Activated CD4-positive, alpha-beta T cell treated with anti-CD3 and anti-CD28 coated beads, Interleukin-2, amount 50 U/mL, for 24 hours (primary cell): ENCODE measurements at places on chromosomes 16 and 17.

DNA sequence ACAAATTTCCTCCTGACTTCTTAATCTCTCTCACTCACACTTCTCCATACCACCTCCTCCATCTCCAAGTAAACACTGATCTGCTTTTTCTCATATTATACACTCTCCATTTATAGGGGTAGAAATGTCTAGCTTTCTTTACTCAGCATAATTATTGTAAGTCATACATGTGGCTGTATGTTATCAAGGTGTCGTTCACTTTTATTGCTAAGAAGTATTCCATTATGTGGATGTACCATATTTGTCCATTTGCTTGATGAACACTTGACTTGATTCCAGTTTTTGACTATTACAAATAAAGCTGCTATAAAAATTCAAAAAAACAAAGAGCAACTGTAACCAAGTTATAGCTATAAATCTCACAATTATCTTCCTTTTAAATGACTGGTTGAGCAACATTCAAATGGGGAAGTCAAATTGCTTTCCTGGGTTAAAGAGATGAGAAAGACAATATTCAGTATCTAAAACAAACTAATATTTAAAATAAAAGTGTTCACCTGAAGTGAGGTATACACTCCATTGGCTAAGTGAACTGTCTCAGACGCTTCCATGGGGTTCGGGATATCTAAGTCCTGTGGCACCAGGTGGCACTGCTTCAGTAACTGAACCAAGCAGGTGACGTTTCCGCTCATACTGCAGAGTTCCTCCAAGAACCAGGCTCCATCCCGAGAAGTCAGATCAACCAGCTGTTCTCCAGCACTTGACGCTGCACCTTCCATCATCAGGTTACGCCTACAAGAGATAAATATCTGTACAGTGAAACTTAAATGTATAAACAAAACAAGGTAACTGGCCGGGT, 32.6 kb upstream of the ARL6IP1 start:
- no peak for DNase-seq

DNA sequence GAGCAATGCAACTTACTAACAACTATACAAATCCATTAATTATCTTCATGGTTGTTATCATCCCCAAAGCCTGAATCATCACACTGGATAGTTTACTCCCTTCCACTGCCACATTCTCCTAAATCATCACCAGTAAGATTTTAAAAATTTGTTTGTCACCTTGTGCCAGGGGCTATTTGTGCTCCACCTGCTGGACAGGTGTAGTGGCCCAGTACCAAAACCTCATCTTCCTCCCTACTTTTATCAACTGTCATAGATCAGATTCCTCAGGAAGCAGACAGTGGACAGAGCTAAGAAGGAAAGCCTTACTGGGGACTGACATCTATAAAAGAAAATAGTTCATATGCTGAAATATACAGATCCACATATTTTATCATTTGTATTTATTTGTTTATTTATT, 280.4 kb downstream of the CDH11 start:
- DNase-seq, result no peak

- DNase-seq, result peak; percentile 86
These were observed 1.5 kb upstream of the ESRP2 start for GRCh38 chr16:68237243-68238028.

GRCh38 chr17:48113201-48113676, 5.7 kb downstream of the SNX11 start:
- DNase-seq, result no peak

DNA sequence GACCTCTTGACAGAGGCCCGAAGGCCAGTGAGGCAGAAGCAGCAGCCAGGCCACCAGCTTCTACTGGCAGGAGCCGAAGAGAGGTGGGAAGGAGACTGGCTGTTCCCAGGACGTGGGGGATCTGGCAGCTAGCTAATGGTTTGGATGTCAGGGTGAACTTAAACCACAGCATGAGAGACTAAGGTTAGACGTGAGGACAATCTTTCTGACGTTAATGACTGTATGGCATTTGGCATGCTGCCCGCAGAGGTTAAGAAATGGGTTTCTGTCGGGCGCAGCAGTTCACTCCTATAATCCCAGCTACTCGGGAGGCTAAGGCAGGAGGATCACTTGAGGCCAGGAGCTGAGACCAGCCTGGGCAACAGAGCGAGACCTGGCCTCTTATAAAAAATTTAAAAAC, 6.3 kb upstream of the KRT13 start:
- no peak for DNase-seq

DNA sequence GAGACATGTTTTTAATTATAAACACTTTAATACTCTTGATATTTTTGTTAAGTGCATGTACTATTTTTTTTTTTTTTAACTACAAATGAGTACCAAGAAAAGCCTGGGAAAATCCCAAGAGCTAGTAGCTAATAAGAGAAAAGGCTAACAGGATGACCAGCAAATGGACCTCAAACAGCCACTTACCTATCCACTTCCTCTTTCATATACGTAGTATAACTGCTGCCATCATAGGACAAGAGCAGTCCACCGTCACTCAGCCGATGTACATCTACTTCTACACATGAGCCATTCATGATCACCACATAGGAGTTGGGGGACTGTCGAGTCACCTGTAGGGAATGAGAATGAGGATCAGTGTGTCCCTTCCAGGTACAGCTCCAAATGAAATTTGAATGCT, 128.0 kb upstream of the C17orf78 start:
- no peak for DNase-seq

GRCh38 chr16:49504626-49505025, 131.0 kb downstream of the C16orf78 start:
- no peak for DNase-seq

DNA sequence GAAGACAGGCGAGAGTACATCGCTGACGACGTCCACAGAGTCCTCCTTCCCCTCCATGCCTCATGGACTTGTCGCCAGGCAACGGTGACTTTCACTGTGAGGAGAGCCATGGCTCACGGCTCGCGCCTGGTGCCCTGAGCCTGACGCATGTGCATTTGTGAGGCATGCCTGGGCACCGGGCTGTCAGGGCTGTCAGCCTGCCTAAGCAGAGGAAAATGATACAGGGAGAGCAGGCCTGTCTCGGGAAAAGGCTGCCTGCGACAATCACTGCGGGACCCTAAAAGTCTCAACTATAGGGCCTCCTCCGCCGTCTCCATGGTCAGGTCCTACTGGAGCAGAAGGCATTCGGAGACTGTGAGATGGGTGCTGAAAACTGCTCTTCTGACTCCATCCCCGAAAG, 135.5 kb upstream of the WSB1 start:
- no peak for DNase-seq

DNA sequence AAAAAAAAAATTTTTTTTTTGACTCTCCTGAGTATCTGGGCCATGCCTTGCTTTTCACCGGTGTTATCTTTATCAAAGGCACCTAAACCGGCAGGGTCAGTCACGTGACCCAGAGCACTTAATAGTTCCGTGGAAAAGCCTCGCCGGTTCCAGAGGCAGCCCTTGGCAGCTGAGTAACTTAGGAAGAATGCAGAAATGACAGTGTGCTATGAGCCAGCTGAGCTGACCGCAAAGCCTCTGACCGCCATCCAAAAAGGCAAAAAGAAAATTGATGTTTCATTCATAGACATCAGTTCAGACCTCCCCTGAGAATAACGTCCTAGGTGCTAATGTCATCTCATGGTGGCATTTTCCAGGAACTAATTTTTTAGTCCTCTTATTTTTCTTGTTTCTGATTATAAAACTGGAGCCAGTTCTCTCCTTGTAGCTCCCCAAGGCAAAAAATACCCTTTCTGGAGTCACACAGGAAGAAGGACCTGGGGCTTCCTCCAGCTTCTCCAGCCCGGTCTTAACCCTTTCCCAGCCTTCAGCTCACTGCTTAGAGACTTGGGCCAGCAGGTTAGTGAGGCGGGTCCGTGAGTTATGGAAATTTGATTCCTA, 122.6 kb downstream of the SOCS1 start:
- DNase-seq, result no peak

DNA sequence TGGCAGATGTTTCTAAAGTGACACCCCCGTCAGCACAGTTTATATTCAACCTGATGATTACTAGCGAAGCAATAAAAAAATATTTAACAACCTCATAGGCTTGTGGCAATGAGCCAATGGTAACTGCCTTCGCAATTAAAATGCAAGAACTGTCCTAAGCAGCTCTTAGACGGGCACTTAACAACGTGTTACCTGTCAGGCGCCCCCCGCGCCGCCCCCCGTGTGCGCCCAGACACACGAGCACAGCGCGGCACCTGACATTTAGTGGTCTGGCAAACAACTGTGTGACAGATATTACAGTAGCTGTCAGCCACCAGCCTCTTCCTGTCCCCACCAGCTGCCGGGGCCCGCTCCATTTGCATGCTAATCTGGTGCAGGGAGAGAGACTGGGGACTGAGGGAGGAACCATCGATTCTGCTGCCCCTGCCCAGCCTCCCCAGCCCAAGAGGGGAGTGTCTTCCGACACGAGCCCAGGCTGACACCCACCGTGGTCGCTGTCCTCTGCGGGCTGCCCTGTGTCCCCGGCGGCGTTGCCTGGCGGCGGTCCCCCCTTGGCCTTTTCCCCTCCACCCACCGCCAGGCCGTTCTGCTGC, 12.7 kb downstream of the NDUFAF8 start:
- DNase-seq, result no peak

GRCh38 chr17:15422392-15422965, 44.9 kb downstream of the CDRT4 start:
- DNase-seq, result no peak

- no peak for DNase-seq
These were observed 317.9 kb downstream of the SNX29 start for GRCh38 chr16:12294471-12294870.

DNA sequence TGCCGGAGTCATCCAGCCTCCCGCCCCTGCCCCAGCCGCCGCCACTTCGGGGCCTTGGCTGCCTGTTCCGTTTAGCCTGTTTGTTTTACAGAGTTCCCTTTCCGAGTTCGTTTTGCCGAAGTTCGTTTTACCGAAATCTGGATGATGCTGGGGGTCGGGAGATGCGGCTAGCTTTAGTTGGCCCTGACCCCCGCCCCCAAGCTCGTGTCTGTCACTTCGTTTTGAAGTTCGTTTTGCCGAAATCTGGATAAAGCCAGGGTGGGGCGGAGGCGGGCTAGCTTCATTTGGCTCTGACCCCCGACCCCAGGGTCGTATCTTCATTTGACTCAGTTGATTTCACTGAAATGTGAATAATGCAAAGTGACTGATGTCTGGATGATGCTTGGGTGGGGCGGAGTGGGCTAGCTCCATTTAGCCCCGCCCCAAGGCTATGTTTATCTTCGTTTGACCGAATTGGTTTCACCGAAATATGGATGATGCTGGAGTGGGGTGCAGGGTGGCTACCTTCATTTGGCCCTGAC, 591 bp downstream of the PSMD7 start:
- peak; percentile 11 for DNase-seq

GRCh38 chr16:20327444-20328041, at the start of gene GP2:
Gene GP2, minus strand, starts transcription at chr16:20327513. Its CDS starts 1,082 bp downstream, at chr16:20326431.
- DNase-seq, result no peak

DNA sequence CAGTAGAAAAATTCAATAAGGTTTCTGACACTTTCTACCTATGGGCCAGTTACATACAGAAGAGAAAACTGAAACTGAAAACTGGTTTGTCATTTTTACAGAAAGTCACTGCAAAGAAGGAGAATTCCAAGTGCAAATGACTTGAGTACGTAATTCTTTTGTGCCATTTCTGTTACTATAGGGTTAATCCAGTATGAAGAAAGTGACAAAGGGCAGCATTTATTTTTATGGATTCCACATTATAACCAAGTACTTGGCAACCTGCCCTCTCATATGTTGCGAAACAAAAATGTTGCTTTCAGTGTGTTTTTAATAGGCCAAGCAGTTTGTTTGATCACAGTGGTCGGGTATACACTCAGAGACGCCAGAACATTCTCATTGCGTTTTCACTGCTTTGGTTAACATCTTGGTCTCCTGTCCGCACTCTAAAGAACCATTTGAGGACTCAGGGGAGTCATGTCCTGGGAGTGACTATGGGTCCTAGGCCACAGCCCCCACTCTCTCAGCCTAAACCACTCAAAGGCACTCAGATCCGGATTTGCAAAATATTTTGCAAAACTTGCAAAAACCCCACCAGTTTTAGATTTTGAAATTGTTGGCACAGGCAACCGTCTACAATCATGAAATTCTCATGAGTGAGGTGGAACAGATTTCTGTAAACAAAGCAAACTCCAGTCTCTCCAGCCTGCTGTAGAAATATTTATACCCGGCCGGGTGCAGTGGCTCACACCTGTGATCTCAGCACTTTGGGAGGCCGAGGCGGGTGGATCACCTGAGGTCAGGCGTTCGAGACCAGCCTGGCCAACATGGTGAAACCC, 15.4 kb upstream of the HELZ start:
- no peak for DNase-seq

- DNase-seq, result no peak
These were observed 2.9 kb upstream of the PSMC5 start for GRCh38 chr17:63824362-63824761.

DNA sequence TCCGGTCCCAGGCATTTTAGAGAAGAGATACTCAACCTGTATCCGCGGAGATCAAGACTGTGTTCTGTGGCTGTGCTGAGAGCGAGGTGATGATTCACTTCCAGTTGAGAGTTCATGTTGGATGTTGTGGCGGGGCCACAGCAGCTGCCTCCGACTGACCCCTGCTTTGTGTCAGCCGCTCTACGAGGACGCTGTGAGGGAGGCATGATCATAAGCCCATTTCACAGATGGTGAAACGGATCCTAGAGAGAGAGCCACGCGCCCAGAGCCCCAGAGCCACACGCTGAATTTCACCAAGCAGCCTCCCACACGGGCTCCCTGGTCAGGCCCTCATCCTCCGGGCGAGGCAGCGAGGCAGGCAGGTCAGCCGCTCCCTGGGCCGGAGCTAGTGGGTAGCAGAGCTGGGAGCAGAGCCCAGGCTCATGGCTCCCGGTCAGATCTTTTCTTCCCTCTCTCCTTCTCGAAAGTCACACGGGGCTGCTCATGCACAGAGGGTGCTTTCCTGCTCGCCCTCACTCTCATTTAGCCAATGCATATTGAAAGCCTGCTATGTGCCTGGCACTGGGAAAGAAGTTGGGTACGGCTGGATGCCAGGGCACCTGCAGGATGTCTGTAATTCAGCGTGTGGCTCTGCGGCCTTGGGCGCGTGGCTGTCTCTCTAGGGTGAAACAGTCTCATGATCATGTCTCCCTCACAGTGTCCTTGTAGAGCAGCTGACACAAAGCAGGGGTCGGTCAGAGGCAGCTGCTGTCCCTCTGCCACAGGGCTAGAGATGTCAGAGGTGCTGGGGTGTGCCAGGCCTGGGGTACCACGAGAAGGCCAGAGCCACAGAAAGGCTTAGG, 155.6 kb upstream of the CHMP6 start:
- DNase-seq, result no peak

DNA sequence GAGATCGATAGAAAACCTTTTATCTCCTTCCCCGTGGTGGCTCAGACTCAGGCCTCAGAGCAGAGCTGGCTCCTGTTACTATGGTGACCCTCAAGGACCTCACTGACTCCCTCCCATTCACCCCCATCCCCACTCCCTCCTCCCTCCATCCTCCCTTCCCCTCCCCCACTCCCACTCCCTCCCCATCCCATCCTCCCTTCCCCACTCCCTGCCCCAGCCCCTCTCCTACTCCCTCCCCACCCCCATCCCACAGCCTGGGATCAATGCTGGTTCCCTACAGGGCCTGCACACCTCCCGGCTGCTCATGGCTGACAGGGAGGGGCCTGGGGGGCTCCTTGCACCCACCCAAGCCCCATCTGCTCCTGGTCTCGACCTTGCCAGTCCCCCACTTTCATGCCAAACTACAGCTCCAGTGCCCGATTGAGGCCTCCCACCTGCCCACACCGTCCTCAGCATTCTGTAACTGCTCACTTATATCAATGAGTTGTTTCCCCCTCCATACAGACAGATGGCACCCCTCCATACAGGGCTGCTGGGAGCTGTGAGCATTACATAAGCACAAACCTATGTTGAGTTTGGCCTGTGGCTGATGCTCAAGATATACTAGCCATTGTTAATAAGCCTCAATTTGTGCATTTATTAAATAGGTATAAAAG, 11.6 kb upstream of the RAI1 start:
- no peak for DNase-seq
